ENCODE measurements at places on chromosomes 3 and 15. TPM values are rescaled to one million over a fixed set of nuclear protein-coding genes. Genes with fewer than 3 reads are reported as not detected.

The DUOXA1 gene
- 0.74 TPM for total RNA-seq

The DNAH12 gene
- 0.39 TPM for total RNA-seq

The KIF15 gene
- total RNA-seq: 1.4 TPM

The MYZAP gene
- total RNA-seq: 1.4 TPM

The MNS1 gene
- not detected for total RNA-seq

The DMXL2 gene
- total RNA-seq: 5.6 TPM

The MINAR1 gene
- total RNA-seq: 0.27 TPM

The ILDR1 gene
- total RNA-seq: 1.6 TPM

The SLITRK3 gene
- not detected for total RNA-seq

The TM6SF1 gene
- 1.6 TPM for total RNA-seq

The GRM2 gene
- total RNA-seq: 0.86 TPM

The TGM4 gene
- not detected for total RNA-seq

The CIB2 gene
- total RNA-seq: 3.8 TPM

The MORC1 gene
- total RNA-seq: not detected

The NEK10 gene
- 0.49 TPM for total RNA-seq

The EPB42 gene
- not detected for total RNA-seq

The SLC7A14 gene
- total RNA-seq: not detected

The CLRN1 gene
- total RNA-seq: not detected

The SCN11A gene
- 0.24 TPM for total RNA-seq

The ACOX2 gene
- not detected for total RNA-seq

The HIGD2B gene
- total RNA-seq: 1.4 TPM

The GOLGA8B gene
- total RNA-seq: 77.1 TPM

The GPR149 gene
- not detected for total RNA-seq

The PDCD6IP gene
- total RNA-seq: 276 TPM

The GOLGA8J gene
- total RNA-seq: not detected

The SLC28A1 gene
- total RNA-seq: not detected

The TM4SF4 gene
- not detected for total RNA-seq

The SLC15A2 gene
- 14.4 TPM for total RNA-seq

The PRSS50 gene
- total RNA-seq: 0.10 TPM

The SPATA12 gene
- not detected for total RNA-seq

The CELSR3 gene
- total RNA-seq: 2.5 TPM

The CYFIP1 gene
- total RNA-seq: 13.1 TPM

The CCDC54 gene
- not detected for total RNA-seq

The IQCF5 gene
- not detected for total RNA-seq

The WDR53 gene
- 18.2 TPM for total RNA-seq

The ZNF860 gene
- 41.4 TPM for total RNA-seq

The ARL6 gene
- total RNA-seq: 7.5 TPM

The GRAMD1C gene
- total RNA-seq: 52.5 TPM

The GAP43 gene
- total RNA-seq: not detected

The ROBO1 gene
- 3.2 TPM for total RNA-seq

The FSIP1 gene
- total RNA-seq: 0.44 TPM

Measured in B cell (primary cell).